CD4-positive, alpha-beta T cell treated with Interleukin-15 for 1 hour (primary cell): ENCODE measurements at places on chromosomes 3 and 15.
A peak's percentile ranks its signal among the peaks of the same experiment; 100 is the strongest.

DNA sequence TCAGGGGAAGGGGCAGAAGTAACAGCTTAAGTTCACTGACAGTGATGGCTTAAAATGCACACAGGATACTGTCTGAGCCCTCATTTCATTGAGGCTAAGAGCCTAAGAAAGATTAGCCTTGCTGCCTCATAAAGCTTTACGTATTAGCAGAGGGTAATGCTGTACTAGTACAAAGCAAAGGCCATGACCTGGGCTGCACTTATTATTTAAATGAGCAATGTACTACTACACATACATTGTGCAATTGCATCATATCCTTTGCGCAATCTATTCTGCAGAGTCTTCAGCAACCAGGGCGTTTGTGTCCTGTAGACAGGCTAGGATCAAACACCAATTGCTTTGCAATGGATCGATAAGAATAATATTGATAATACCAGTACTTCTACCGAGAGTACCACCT, 221.8 kb downstream of the TPRG1 start:
- no peak for DNase-seq

GRCh38 chr3:11544412-11545181, 99.1 kb downstream of the VGLL4 start:
- peak; percentile 23 for DNase-seq

GRCh38 chr15:91070872-91071271, 29.2 kb upstream of the SV2B start:
- no peak for DNase-seq

GRCh38 chr3:12440927-12441714, 43.2 kb upstream of the TSEN2 start:
- no peak for DNase-seq

GRCh38 chr3:146513386-146514051, 30.9 kb downstream of the PLSCR1 start:
- no peak for DNase-seq
